HCT116 (cell line): ENCODE measurements at places on chromosomes 16 and 17.

GRCh38 chr17:7897773-7898172, 9.2 kb downstream of the CHD3 start:
- peaks cover 51% of the 10 kb centered on the region for H3K36me3 ChIP-seq
- H3K4me3 ChIP-seq, result no peak overlapping the region
- no peaks in the 10 kb centered on the region for H3K27me3 ChIP-seq

DNA sequence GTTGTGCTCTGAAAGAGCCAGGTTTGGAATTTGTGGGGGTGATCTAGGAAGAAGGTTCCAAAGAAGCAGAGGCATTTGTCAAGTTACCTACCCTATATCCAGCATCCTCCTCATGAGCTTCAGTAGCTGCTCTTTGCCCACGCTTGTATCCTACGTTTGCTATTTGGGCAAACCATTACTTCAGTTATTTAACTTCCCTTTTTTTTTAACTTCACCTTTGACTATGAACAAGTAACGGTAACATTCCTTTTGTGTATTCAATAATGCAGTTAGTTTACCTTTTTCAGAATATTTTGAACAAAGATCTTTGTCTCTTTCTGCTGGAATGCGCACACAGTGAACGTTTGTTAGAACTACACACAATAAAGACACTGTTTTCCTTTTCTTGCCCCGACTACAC, 41.5 kb downstream of the CYB5B start:
- no peak overlapping the region for H3K4me3 ChIP-seq
- H3K27me3 ChIP-seq, result no peaks in the 10 kb centered on the region
- H3K36me3 ChIP-seq, result peaks cover 49% of the 10 kb centered on the region
- H3K27ac ChIP-seq, result peak overlapping the region; percentile 83
- peaks cover 84% of the 10 kb centered on the region for H3K4me1 ChIP-seq

GRCh38 chr17:20935740-20936139, 107.1 kb downstream of the USP22 start:
- no peak overlapping the region for H3K27ac ChIP-seq
- H3K36me3 ChIP-seq, result no peaks in the 10 kb centered on the region
- DNase-seq, result no peak
- H3K4me1 ChIP-seq, result peaks cover 23% of the 10 kb centered on the region
- H3K4me3 ChIP-seq, result no peak overlapping the region
- H3K27me3 ChIP-seq, result no peaks in the 10 kb centered on the region

GRCh38 chr16:16028311-16028999, 79.0 kb downstream of the ABCC1 start:
- DNase-seq, result no peak
- peaks cover 7% of the 10 kb centered on the region for H3K36me3 ChIP-seq
- no peak overlapping the region for H3K4me3 ChIP-seq
- peaks cover 16% of the 10 kb centered on the region; the same call in 1 of the 2 replicates for H3K4me1 ChIP-seq

- no peak overlapping the region for H3K27ac ChIP-seq
- H3K36me3 ChIP-seq, result peaks cover 7% of the 10 kb centered on the region; the same call in 1 of the 2 replicates
- H3K27me3 ChIP-seq, result no peaks in the 10 kb centered on the region
- DNase-seq, result no peak
Observed at GRCh38 chr16:48592839-48593429, 17.0 kb downstream of the N4BP1 start.

- H3K27ac ChIP-seq, result no peak overlapping the region
- no peak for DNase-seq
- H3K36me3 ChIP-seq, result no peaks in the 10 kb centered on the region
- H3K4me1 ChIP-seq, result peaks cover 28% of the 10 kb centered on the region
Observed at GRCh38 chr17:80725517-80725916, 180.9 kb downstream of the RPTOR start.

DNA sequence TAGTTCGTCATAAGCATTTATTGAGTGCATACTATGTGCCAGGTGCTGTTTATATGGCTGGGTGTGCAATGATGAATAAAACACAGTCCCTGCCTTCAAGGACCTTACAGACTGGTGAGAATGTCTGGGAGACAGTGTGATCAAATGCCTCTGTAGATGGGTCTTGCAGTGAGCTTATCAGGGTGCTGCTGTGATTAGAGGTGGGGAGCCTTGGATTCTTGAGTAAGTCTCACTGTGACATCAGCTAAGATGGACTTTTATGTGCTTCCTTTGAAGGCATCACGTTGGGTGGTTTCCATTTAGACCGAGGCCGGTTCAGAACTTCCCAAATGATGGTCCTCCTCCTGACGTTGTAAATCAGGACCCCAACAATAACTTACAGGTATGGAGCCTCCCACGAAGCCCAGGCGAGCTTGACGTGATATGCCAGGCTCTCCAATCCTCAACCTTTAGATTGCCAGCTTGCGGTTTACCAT, 10.0 kb downstream of the HERPUD1 start:
- H3K4me3 ChIP-seq, result no peak overlapping the region
- peaks cover 3% of the 10 kb centered on the region; the same call in 1 of the 2 replicates for H3K4me1 ChIP-seq
- H3K36me3 ChIP-seq, result peaks cover 76% of the 10 kb centered on the region
- H3K27me3 ChIP-seq, result no peaks in the 10 kb centered on the region
- no peak overlapping the region for H3K27ac ChIP-seq
